IgD-negative memory B cell (primary cell): ENCODE measurements at places on chromosomes 16 and 17. TPM values are rescaled to one million over a fixed set of nuclear protein-coding genes. Genes with fewer than 3 reads are reported as not detected.

Gene GAS2L2
- polyA plus RNA-seq: not detected

Gene KRT12
- not detected for polyA plus RNA-seq

Gene RAB11FIP4
- 21.0 TPM for polyA plus RNA-seq

Gene STAC2
- not detected for polyA plus RNA-seq

Gene G6PC1
- polyA plus RNA-seq: not detected

Gene KRTAP17-1
- polyA plus RNA-seq: not detected

Gene USP43
- not detected for polyA plus RNA-seq

Gene KIF2B
- polyA plus RNA-seq: not detected

Gene KRTAP4-5
- not detected for polyA plus RNA-seq

Gene TXNL4B
- 15.3 TPM for polyA plus RNA-seq

Gene PRAC2
- not detected for polyA plus RNA-seq

Gene CDK5R1
- 3.8 TPM for polyA plus RNA-seq

Gene ZG16
- polyA plus RNA-seq: not detected

Gene DNAI2
- not detected for polyA plus RNA-seq

Gene RASD1
- 0.73 TPM for polyA plus RNA-seq

Gene ZNF688
- 40.7 TPM for polyA plus RNA-seq
